ENCODE measurements at places on chromosomes 1 and 21.
A peak's percentile ranks its signal among the peaks of the same experiment; 100 is the strongest.

DNA sequence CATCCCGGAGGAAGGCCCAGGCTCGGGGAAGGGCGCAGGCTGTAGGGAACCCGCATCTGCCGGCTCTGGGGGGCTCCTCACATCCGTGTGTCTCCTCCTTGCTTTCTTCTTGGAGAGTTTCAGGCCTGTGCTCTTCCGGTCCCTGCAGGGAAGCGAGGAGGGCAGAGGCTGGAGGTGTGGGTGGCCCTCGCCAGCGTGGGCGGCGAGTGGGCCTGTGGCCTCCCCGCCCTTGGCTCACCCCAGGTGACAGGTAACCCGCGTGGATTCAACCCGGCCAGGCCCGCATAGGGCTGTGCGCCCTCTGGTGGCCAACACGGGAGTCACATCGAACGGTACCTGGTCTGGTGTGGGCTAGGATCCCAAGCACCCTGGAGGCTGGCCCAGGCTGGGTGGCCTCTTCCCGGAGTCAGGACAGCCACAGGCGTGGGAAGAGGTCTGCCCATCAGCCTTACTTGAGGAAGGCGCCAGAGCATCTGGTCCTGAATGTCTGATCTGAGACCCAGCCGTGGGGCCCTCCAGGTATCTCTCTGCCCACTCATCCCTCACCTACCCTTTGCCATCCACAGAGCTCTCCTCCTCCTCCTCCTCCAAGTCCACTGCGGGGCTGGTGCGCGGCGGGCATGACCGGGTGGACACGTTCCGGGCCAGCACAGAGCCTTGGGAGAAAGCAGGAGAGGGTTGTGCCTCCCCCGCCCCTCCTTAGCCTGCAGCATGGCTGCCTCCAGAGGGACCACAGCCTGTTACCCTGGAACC, 9.6 kb upstream of the TNFRSF25 start:
- peak; percentile 30 for DNase-seq

GRCh38 chr1:98949166-98949565, 55.5 kb downstream of the PLPPR5 start:
- DNase-seq = no peak

GRCh38 chr1:169245706-169246105, 121.9 kb downstream of the NME7 start:
- peak; percentile 2 for DNase-seq

- DNase-seq = peak; percentile 13
Observed at GRCh38 chr1:54245501-54245900, 45.5 kb downstream of the MRPL37 start.

- no peak for DNase-seq
Observed at GRCh38 chr1:160863774-160864131, 1.1 kb upstream of the CD244 start.

DNA sequence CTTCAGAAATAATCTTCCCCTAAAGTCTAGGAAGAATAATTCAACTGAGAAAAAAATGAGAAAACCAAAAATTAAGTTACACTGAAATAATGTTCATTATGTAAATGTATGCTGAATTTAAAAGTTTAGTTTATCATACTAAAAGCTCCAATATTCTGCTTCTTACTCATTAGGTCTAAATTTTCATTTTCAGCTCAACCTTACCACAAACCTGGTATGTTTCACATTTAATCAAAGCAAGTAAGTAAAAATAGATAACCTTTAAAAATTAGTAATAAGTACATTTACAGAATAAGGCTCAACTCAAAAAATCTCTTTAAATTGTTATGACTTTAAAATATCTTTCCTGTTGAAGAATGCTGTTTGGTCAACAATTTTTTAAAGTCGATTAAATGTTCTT, 15.0 kb downstream of the BTG3 start:
- DNase-seq = no peak

GRCh38 chr1:207282058-207282457, 39.4 kb upstream of the CD55 start:
- DNase-seq = no peak

DNA sequence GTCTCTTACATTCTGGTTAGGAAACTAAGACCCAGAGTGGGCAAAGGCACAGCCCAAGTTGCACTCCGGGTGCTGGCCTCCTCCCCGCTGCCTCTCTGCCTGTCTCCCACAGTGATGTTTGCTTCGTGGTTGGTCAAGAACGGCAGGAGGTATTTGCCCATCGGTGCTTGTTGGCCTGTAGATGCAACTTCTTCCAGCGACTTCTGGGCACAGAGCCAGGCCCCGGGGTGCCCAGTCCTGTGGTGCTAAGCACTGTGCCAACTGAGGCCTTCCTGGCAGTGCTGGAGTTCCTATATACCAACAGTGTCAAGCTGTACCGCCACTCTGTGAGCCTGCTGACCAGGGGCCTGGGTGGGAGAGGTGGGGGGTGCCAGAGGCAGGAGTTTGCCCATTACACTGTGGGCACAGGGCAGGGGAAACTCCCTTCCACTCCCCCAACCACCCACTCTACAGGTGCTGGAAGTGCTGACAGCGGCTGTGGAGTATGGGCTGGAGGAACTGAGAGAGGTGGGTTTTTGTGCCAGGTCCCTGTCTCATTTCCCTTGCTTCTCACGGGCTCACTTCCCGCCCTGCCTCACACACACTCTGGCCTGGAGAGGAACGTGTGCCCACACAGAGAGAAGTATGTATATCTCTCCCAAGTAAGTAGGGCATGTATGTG, 1.9 kb downstream of the BTBD19 start:
- DNase-seq = peak; percentile 86

GRCh38 chr21:33051925-33052324, 18.0 kb upstream of the OLIG1 start:
- DNase-seq = no peak

GRCh38 chr1:204725821-204726448, 40.4 kb upstream of the LRRN2 start:
- no peak for DNase-seq

DNA sequence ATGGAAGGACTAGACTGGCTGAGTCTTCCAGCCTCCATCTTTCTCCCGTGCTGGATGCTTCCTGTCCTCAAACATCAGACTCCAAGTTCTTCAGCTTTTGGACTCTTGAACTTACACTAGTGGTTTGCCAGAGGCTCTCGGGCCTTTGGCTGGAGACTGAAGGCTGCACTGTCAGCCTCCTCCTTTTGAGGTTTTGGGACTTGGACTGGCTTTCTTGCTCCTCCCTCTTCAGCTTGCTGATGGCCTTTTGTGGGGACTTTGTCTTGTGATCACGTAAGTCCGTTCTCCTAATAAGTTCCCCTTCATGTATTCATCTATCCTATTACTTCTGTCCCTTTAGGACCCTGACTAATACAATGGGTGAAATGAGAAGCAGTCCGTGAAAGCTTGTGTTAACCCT, 196.4 kb downstream of the KAZN start:
- DNase-seq = no peak

DNA sequence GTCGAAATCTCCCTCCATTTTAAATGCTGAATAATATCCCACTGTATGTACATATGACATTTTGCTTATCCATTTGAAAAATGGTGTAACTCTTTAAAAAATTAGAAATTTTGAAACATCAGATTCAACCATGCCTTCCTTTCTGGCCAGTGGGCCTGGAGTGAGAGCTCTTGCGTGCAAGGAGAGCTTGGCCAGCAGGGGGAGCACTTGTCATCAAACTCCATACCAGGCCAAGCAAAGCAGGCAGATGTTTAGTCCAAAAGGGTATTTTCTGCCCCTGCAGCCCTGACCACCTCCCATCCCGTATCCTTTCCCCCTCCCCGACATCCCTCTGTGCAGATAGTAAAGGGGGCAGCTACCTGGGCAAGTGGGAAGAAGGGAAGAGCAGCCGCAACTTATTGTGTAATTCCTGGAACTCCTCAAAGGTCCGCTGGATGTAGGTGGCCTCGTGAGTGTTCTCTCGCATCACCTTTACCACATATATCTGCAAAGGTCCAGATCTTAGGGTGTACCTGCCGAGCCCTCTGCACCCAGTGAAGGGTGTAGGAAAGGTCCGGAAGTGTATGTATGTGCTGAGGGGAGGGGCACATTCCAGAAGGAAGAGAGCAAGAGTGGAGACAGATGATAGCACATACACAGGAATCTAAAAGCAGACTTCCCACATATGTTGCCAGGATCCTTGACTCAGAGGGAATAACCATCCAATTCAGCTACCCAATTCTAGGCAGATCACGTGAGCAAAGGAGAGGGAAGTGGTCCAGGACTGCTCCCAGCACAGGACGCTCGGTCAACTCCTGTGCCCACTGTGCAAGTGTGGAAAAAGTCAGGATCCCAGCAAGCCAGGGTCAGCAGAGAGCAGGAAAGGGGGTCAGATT, 19.9 kb upstream of the PPP1R15B start:
- DNase-seq = peak; percentile 42

GRCh38 chr1:84159533-84160240, 15.6 kb downstream of the PRKACB start:
- no peak for DNase-seq

- no peak for DNase-seq
Observed at GRCh38 chr1:232648316-232648715, 18.4 kb upstream of the SIPA1L2 start.

DNA sequence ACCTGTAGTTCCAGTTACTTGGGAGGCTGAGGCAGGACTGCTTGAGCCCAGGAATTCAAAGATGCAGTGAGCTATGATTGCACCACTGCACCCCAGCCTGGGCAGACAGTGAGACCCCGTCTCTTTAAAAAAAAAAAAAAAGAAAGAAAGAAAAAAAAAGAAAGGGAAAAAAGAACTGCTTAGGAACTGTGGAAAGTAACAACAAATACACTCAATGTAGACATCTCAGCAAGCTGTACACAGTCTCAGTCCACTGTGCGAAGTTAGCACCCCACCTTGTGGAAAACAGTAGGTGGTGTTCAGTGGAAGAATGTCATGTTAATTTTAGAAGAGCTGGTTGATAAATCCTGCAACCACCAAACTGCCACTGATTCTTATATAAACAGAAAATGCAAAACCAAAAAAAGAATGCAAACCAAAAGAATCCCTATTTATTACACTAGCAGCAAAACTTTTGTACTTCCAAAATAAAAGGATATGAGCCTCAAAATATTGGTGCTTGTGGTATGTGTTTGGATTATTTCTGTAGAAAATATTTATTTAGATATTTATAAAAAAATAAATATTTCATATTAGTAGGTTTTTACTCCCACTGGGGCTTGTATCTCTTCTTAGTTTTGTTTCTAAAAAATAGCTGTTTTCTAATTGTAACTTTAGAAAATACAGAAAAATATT, 31.1 kb downstream of the ALG14 start:
- DNase-seq = peak; percentile 73

DNA sequence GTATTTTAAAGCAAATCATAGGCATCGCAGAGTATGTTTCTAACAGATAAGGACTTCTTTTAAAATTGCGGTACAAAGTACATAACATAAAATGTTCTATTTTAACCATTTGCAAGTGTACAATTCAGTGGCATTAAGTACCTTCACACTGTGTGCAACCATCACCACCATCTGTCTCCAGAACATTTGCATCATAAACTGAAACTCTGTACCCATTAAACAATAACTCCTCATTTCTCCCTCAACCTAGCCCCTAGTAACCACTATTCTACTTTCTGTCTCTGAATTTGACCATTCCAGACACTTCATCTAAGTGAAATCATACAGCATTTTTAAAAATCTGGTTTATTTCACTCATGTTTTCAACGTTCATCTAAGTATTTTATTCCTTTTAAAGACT, 16.6 kb upstream of the ATF3 start:
- DNase-seq = no peak

- peak; percentile 3 for DNase-seq
Observed at GRCh38 chr21:8991968-8992621, 1529.3 kb upstream of the TPTE start.

DNA sequence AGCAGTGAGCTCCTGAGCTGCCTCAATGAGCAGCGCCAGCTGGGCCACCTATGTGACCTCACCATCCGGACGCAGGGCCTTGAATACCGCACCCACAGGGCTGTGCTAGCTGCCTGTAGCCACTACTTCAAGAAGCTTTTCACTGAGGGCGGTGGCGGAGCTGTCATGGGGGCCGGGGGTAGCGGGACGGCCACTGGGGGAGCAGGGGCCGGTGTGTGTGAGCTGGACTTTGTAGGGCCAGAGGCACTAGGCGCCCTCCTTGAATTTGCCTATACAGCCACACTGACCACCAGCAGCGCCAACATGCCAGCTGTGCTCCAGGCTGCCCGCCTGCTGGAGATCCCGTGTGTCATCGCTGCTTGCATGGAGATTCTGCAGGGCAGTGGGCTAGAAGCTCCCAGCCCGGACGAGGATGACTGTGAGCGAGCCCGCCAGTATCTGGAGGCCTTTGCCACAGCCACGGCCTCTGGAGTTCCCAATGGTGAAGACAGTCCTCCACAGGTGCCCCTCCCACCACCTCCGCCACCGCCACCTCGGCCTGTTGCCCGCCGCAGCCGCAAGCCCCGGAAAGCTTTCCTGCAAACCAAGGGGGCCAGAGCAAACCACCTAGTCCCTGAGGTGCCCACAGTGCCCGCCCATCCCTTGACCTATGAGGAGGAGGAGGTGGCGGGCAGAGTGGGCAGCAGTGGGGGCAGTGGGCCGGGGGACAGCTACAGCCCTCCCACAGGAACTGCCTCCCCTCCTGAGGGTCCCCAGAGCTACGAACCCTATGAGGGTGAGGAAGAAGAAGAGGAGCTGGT, 12.3 kb downstream of the ZBTB7B start:
- DNase-seq = no peak

GRCh38 chr1:245475126-245475525, 320.3 kb downstream of the KIF26B start:
- peak; percentile 64 for DNase-seq

GRCh38 chr1:178528953-178529335, 16.0 kb downstream of the TEX35 start:
- DNase-seq = no peak

- DNase-seq = no peak
Observed at GRCh38 chr1:212463565-212464285, 31.0 kb downstream of the NENF start.

- no peak for DNase-seq
Observed at GRCh38 chr1:171055966-171056643, 34.6 kb upstream of the FMO3 start.

GRCh38 chr1:186849271-186849671, 20.5 kb downstream of the PLA2G4A start:
- no peak for DNase-seq

DNA sequence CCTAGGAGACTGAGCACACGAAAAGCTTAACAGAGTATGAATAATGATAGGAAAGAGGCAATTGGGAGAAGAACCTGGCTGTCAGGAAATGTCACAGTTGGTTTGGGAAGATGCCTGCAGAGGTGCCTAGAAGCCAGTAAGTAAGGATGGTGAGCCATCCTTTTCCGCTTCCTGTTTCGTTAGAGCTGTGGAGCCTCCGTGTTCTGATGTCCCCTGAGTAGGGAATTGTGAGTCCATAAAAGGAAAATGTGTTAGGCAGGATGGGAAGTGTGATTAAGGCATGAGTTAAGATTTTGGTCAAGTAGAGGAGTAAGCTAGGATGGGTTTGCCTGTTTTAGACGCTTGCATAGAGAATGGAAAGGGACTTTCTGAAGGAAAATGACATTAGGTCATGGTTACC, 9.0 kb downstream of the CLIC4 start:
- DNase-seq = peak; percentile 78

DNA sequence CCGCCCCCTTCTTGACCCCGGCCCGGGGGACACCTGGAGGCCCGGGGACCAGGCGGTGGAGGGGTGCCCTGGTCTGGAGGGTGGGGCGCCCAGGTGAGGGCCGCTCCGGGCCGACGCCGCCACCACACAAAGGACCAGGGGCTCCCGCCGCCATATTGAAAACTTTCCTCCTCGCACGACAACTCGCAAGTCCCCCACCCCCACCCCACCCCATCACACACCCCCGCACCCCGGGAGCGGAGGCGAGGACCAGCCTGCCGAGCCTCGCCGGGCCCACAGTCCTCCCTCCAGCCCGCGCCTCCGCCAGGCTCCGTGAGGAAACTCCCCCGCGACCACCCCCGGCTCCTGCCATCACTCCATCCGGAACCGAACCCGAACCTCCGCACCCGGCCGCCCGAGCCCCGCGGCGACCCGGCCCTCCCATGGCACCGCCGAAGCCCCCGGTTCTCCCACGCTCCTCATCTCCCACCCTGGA, 733 bp downstream of the KDM5B start:
- DNase-seq = no peak
